KG1 (cell line): ENCODE measurements at places on chromosomes 7 and 10.

DNA sequence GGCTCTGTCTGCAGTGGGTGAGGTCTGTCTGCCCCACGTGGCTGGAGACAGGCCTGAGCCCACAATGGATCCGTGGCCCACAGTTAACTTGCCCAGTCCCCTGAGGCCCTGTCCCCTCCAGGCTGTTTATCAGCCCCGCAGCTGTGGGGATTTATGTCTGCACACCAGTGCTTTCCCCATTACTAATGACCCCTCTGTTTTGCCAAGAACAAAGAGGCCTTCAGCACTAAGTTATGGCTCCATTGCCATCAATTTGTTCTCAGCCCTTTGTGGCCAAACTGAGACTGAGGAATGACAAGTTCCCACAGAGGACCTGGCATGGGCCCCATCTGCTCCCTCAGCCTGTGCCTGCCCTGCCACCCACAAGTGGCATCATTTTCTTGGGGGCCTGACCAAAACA is 138.2 kb downstream of the C10orf105 start:
- no peak for DNase-seq

- DNase-seq, result peak; percentile 30
Measured at GRCh38 chr10:78211561-78212051, 177.9 kb downstream of the RPS24 start.

DNA sequence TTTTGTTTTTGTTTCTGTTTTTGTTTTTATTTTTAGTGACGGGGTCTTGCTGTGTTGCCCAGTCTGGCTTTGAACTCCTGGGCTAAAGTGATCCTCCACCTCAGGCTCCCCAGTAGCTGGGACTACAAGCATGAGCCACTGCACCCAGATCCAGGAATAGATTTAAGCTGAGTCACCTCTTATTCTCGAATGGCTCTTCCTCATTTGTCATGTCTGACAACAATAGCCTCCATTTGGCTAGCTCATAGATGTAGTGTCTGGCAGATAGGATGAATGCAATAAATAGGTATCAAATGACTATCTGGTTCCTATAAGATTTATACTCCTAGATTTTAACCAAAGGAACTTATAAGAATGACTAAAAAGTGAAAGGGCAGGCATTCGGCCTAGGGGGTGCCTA is 172.9 kb downstream of the TMEM26 start:
- no peak for DNase-seq

- DNase-seq, result no peak
Measured at GRCh38 chr10:65123120-65123519, 1601.9 kb downstream of the REEP3 start.

- no peak for DNase-seq
Measured at GRCh38 chr7:29278337-29279069, 83.9 kb downstream of the CHN2 start.

- no peak for DNase-seq
Measured at GRCh38 chr10:60732807-60733516, 45.3 kb upstream of the CDK1 start.

DNA sequence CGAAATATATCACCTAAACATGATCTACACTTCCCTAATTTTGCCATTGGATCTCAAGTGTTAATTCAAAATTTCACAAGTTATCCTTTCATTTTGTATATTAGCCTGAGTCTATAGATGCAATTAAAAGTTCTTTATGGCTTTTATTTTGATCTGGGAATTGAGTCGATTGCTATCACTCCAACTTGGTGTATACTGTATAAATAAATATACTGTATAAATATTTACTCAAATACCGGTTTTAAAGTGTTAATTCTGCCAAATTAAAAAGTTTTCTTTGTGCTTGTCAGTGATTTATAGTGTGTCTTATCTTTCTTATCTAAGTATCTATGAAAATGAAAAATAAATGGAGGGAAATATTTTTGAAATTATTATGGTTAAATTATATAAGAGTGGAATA is 683.7 kb upstream of the LRRN3 start:
- DNase-seq, result no peak

GRCh38 chr7:40551685-40552576 is 417.1 kb downstream of the SUGCT start:
- peak; percentile 78 for DNase-seq

DNA sequence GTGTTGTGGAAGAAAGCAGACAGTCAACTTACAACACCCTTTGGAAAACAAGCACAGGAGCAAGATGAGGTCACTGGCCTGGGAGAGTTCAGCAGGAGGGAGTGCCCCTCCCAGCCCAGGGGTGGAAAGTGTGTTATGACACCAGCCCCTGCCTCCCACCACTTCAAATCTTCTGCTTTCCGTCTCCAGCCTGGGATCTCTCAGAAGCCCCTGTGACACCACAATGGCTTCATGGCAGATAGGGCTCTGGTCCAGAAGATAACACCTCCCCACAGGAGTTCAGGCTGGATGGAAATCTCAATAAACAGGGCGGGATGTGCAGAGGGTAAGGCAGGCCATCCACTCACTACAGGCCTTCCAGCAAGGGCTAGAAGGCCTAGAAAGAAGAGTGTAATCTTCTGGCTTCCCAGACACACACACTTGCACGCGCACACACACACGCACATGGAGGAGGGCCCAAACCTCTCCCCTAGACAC is 48.7 kb upstream of the ZMIZ1 start:
- DNase-seq, result no peak

- no peak for DNase-seq
Measured at GRCh38 chr10:972763-973162, 15.5 kb upstream of the GTPBP4 start.

- no peak for DNase-seq
Measured at GRCh38 chr10:75755528-75755927, 324.1 kb downstream of the LRMDA start.

GRCh38 chr10:120715171-120715570 is 136.0 kb upstream of the WDR11 start:
- peak; percentile 36 for DNase-seq

GRCh38 chr10:117175901-117176534 is 21.3 kb upstream of the KCNK18 start:
- peak; percentile 41 for DNase-seq

- peak; percentile 82 for DNase-seq
Measured at GRCh38 chr10:78974617-78975317, 94.0 kb upstream of the ZMIZ1 start.

DNA sequence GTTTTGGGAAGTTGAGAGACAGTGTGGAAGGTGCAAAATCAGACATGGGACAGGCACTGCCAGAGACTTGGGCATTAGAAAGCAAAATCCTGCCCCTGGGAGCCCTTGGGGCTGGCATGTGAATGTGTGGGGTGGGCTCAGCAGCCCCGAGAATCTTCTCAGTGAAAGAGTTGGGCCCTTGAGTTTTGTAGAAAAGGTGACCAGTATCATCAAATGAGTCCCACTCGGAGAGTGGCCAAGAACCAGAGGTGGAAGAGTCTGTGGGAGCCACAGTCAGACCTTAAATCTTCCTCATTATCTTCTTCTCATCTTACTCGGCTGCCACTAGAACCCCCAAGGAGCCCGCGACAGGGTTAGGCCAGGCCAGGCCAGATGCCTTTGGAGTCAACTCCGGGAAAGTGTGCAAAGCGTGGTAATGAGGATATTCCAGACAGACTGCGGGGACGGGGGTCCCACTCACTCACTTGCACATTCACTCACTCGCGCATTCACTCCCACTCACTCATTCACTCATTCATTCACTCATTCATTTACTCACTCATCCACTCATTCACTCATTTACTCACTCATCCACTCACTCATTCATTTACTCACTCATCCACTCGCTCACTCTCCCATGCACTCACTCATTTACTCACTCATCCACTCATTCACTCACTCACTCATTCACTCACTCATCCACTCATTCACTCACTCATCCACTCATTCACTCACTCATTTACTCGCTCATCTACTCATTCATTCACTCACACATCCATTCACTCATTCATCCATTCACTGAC is 74.9 kb downstream of the CARD11 start:
- DNase-seq, result no peak

- no peak for DNase-seq
Measured at GRCh38 chr7:80623503-80624252, 14.8 kb upstream of the CD36 start.

DNA sequence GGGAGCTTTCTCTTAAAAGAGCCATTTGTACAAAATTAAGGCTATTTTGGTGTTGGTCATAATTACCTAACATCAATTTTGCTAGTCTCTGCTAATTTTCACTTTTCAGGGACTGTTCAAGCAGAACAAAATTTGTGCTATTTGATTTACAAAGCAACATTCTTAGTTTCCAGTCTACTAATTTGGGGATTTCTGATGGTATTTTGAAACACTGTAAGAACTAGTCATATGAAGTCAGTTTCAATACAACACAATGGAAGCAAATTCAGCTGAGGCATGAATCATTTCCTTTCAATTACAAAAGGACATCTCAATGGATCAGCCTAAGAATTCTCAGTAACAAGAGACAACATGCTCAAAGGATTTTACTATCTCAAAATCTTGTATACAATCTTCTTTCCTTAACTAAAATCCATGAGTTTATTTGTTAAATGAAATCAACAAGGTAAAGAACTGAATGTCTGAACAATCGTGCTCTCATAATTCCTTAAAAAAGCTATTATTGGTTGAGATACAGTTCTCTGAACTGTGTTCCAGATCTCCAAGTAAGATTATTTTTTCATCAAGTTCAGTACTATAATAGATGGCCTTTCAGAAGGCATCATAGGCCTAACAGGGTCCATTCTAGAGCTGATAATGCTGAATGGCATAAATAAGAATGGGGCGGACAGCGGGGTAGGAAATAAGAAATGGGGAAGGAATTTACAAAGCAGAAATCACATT is 144.6 kb downstream of the NRCAM start:
- no peak for DNase-seq

DNA sequence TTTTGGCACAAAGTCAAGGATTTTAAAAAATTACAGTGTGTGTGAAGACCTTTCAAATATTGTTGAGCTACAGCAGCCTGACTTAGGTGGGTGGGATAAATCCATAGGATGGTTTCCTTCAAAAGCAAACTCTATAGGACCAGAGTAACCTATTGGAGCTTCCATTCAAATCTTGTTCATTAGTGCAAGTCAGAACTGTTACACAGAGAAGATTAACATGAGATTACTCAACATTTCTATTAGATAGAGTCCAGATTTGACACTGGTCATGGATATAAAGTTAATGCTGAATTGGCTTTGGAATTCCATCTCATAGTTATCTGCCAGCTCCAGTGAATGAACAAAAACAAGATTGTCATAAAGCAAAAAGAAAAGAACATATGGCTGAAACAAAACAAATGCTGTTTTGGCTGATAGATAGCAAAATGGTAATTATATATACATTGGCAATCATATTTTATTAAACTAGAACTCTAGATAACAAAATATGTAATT is 129.6 kb upstream of the SEMA3A start:
- no peak for DNase-seq

- DNase-seq, result no peak
Measured at GRCh38 chr7:13257661-13258060, 570.2 kb downstream of the ARL4A start.

DNA sequence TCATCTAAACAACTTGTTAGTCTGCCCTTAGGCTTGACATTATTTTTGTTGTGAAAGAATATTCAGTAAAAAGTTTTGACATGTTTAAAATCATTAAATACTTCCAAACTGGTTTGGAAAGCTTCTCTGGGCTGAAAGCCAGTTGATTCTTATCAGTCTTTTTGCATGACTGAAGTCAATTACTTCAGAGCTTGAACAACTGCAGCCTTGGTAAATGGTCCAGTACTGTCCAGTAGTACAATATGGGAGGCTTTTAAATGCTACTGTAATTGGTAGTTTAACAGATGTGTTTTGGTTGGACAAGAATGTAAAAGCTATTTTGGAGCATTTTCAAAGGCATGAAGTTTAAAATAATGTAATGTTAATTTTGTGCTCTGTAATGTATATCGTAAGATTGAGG is 103.4 kb downstream of the SDK1 start:
- DNase-seq, result no peak

DNA sequence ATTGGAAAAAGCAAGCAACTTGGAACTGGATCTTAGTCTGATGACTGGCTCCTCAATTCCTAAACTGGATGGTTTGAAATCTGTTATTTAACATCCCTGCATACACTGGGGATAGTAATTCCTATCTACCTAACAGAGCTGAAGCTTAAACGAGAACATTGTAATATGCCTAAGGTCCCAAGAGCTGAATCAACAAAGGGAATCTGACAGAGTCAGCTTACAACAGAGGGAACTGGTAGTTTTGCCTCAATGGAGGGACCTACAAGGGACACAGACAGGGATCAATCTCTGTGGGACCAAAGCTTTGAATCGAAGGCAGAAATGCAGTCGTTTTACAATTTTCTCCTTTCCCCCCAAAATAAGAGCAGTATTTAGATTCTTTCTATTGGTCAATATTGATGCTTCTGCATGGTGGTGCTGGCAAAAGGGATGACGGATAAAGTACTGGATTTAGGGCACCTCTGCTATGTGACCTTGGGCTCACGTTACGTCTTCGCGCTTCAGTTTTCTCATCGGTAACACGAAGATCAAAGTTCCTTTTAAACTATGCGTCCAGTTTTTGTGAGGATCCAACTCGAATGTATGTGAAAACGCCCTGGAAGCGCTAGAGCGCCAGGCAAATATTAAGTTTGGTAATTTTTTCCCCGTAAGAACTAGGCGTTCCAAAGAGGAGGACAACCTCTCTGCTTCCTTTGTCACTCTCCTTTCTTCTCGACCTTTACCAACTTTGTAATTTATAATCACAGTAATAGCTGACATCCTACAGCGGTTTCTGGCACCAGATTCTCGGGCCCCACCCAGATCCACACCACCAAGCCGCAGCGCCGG is 1.1 kb downstream of the ACTR1A start:
- DNase-seq, result no peak

DNA sequence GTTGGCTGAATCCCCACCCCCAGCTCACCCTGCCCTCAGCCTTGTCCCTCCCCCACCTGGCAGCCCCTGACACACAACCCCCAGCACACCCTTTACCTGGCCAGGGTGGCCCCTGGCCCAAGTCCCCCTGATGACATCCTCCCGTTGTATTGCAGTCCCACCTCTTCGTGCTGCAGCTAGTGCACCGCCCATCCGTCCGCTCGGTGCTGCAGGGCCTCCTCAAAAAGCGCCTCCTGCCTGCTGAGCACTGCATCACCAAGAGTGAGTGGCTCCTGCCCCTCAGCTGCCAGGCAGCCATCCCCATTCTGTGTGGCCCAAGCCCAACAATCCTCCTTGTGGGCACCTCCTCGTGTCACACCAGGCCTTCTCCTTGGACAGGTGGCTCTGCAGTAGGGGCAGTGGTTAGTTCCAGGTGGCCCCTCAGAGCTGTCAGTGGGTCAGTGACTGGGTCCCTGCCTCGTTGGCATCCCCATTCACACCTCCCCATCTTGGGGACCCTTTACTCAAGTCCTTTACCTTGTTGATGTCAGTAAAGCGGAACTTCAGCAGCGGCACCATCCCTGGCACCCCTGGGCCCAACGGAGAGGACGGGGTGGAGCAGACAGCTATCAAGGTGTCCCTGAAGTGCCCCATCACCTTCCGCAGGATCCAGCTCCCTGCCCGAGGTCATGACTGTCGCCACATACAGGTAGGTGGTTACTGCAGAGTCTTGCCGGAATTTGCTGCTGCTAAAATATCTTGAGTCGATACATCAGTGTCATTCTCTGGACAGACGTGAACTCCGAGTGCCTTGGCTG is 14.3 kb downstream of the ZMIZ2 start:
- DNase-seq, result no peak
